ENCODE measurements at places on chromosomes 7 and 10. TPM values are rescaled to one million over a fixed set of nuclear protein-coding genes. Genes with fewer than 3 reads are reported as not detected.

Gene ATP6V0A4
- total RNA-seq = 0.15 TPM

Gene NKX2-3
- not detected for total RNA-seq

Gene OLAH
- 0.20 TPM for total RNA-seq

Gene HOXA4
- 2.7 TPM for total RNA-seq

Gene SFTPA1
- total RNA-seq = not detected

Gene MMP21
- total RNA-seq = not detected

Gene ADCY1
- total RNA-seq = 2.5 TPM

Gene DCLRE1C
- 5.6 TPM for total RNA-seq

Gene ANKRD2
- 4.7 TPM for total RNA-seq

Gene ADCYAP1R1
- 0.09 TPM for total RNA-seq

Gene PALD1
- total RNA-seq = 8.0 TPM

Gene CLDN15
- 13.1 TPM for total RNA-seq

Gene ELN
- total RNA-seq = 0.08 TPM

Gene GATA3
- total RNA-seq = 4.5 TPM

Gene DENND2A
- total RNA-seq = 0.38 TPM

Gene SPAM1
- not detected for total RNA-seq

Gene SPDYE17
- total RNA-seq = not detected

Gene CPA2
- total RNA-seq = 0.09 TPM

Gene GRID1
- total RNA-seq = 0.24 TPM

Gene TRIM4
- 26.6 TPM for total RNA-seq

Gene ARL5B
- 7.8 TPM for total RNA-seq

Gene KCNH2
- total RNA-seq = 0.38 TPM

Gene SRRM3
- total RNA-seq = 10.0 TPM

Gene UBE2D1
- total RNA-seq = 19.8 TPM

Gene OPN1SW
- not detected for total RNA-seq

Gene LMTK2
- 10.3 TPM for total RNA-seq

Gene BNIP3
- total RNA-seq = 42.2 TPM

Gene NEBL
- 6.4 TPM for total RNA-seq

Gene TAS2R41
- not detected for total RNA-seq

Gene CNNM1
- 22.7 TPM for total RNA-seq

Gene EPHA1
- total RNA-seq = not detected

Gene LOXL4
- total RNA-seq = 1.3 TPM
